NCI-H2029 (cell line): ENCODE measurements at places on chromosomes 13 and 19.

DNA sequence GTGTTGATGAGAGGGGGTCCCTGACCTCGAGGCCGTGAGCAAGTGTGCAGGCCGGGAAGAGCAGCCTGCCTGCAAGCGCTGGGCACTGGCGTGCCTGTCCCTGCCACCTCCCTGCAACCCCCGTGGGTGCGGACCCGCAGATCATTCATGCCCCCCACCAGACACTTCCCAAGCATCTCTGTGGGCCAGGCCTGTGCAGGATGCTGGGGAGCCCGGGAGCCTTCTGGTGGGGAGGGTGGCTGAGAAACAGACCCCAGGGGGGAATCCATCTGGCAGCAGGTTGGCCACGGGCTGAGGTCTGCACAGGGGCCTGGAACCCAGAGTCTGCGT, 18.4 kb upstream of the CACTIN start:
- DNase-seq, result no peak

DNA sequence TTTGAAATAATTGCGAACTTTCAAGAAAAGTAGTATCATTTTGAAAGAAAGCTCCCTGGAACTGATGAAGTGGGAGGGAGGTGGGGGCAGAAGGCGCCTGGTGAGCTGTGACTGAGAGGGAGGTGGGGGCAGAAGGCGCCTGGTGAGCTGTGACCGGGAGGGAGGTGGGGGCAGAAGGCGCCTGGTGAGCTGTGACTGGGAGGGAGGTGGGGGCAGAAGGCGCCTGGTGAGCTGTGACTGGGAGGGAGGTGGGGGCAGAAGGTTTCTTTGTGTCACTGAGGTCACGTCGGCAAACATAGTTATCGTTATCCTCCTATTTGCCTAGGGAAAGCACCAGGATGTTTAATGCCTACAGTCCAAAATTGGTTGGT, 24.2 kb downstream of the C2CD4C start:
- no peak for DNase-seq

DNA sequence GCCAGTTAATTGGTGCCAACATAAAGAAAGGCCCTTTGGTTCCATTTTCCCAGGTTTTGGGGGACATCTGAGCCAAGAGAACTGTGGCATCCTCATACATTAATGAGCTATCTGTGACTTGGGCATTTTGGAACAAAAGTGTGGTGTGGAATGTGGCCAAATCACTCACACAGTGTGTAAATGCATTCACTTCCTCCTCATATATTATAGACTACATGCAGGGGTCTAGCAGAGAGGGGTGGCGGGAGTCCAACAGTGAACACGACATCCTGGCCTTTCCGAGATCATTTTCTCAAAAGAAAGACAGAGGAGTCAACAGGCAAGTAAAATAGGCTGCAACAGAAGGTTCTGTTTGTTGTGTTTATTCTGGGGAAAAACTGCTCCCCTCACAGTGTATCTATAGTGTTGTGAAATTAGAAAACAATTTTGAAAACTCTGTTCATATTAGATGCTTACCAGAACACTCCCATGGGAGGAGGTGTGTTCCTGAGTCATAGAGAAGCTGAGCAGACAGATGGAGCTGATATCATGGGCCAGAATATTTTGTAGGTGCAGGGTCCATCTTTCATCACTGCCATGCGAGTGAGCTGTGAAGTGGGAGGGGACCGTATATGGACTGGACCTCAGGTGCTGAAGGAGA, 36.9 kb downstream of the PABPC3 start:
- no peak for DNase-seq

DNA sequence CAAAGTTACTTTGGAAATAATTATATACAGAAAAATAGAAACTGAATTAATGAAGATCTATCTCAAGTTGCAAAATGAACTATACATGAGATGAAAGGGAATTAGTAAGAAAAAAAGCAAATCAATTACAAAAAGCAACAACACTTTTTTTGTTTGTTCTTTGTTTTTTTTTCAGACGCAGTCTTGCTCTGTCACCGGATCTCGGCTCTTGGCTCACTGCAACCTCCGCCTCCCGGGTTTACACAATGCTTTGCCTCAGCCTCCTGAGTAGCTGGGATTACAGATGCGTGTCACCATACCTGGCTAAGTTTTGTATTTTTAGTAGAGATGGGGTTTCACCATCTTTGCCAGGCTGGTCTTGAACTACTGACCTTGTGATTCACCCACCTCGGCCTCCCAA, 2.2 kb downstream of the ZNF415 start:
- no peak for DNase-seq

DNA sequence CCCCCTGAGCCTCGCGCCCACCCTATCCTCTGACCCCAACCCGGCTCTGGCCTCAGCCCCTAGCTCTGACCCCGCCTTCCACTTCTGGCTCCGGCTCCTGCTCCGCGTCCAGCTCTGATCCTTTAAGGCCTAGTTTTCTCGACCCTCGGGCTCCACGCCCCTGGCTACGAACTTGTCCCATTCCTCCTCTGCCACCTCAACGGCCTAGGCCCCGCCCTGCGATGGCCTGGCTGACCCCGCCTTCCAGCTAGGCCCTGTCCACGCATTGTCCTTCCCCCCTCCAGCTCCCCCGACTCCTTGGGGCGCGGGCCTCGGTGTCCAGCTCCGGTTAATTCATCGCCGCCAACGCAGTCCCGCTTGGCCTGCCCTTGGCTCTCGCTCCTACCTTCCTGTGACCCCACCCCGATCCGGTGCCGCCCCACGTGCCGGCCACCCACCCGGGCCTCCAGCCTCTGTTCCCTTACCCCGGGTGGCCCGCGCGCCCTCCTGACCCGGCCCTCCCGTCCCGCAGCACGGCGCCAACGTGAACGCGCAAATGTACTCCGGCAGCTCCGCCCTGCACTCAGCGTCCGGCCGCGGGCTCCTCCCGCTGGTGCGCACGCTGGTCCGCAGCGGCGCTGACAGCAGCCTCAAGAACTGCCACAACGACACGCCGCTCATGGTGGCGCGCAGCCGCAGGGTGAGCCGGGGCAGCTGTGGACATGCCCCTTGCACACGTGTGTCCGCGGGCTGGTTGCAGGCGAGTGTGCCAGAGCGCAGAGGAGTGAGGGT, 9.4 kb downstream of the BCL3 start:
- peak; percentile 36 for DNase-seq

GRCh38 chr13:110697842-110698241, 8.1 kb downstream of the CARS2 start:
- no peak for DNase-seq

DNA sequence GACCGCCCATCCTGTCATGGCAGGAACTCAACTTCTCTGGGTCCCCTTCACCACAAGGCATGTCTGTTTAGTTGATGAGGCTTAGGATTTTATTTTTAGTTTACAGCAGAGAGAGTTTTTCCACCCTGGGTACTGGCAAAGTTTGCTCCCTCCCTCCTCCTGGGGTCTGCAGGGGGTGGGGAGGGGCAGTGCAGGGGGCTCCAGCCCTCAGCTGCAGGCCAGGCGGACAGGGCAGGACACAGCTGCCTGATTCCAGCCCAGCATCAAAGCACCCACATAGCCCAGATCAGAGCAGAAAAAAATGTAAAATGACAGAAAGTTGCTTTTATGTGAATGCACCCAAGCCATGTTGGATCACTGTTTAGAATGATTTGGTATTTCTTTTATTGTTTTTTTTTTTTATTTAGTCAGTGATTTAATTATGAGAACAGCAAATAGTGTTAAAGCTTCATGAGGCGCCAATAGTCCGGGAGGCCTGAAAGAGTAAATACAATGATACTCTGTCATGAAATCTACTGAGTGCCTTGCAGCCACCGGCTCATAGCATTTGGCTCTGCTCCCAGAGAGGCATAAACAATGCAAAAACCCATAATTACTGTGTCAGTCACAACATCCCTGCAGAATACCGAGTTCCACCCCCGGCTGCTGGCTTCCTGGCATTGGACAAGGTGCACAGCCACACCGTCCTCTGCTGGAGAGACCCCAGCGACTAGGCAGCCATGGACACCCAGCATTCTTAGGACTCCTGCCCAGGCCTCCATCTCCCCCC, 923.5 kb downstream of the UQCRFS1 start:
- DNase-seq, result peak; percentile 91

GRCh38 chr19:55488986-55489710, 912 bp downstream of the SSC5D start:
- no peak for DNase-seq

- DNase-seq, result no peak
Measured at GRCh38 chr13:40346592-40346991, 319.8 kb downstream of the FOXO1 start.

DNA sequence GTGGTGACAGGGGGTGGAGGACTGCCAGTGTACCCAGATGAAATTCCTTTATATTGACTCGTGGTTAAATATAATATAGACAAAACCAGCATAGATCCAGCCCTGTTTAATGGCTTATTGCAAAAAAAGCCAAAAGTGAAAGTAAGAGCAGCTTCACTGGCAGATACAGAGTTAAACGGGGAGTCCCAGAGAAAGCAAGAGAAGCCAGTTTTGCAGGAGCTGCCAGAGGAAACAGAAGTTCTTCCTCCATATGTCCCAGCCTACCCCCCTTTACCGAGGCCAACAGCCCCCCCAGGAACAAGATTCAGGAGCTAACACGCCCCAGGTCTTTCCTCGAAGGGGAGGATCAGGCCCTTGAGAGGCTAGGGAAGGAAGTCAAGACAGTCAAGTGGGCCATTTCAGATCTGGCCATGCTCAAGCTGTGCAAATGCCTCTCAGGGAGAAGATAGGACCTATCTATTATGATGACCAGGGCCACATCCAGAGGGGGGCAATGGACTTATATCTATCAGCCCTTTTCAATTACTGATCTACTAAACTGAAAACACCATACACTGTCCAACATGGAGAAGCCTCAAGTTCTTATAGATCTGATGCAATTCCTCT, 47.2 kb upstream of the ZNF737 start:
- DNase-seq, result no peak

GRCh38 chr13:104085611-104086010, 1019.4 kb upstream of the SLC10A2 start:
- no peak for DNase-seq
